Right atrium auricular region (tissue), 2 donors: ENCODE measurements at places on chromosomes 3 and 15.

DNA sequence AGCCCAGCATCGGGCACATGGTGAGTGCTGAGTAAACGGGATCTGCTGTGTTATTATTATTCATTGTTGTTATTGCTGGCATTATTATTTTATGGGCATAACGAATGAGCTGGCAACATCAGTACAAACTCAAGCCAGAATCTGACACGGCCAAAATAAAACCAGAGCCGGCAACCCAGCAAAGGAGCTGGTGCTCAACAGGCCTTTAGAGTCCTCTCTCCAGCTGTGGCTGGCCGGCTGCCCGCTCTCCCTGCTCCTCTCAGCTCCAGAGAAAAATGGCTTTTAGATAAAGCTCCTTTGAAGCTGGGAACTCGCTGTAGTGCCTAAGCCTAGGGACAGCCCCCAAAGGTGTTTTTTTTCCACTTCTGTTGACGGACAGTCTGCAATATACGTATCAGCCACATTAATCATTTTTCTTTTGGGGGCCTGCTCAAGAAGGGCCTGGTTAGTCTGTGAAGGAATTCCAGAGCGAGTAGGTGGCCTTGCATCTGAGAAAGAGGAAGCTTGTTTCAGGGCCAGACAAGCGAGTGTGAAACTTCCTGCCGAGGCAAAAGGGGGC lies 193.9 kb upstream of the UBE2E1 start:
- DNase-seq, result no peak

GRCh38 chr3:156902916-156903315 lies 76.8 kb downstream of the LEKR1 start:
- DNase-seq, result no peak

GRCh38 chr15:59443341-59444072 lies 5.5 kb downstream of the FAM81A start:
- DNase-seq, result no peak

DNA sequence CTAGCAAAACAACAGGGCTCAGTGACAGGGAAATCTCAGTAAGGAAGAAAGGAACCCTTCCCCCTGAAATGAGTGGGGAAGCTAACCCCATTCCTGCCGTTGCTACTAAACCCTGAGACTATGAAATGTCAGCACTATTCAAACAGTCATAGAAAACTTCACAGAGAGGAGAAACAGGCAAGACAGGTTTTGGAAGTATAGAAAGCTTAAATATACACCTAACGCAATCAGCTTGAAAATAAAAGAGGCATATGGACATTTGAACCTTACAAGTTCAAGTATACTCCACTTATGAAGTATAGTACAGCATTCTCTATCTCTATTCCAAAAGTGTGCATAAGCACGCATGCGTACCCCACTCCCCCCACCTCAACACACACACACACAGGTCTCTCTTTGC lies 17.6 kb upstream of the FRMD4B start:
- DNase-seq, result no peak

- peak; percentile 1 for DNase-seq
Observed at GRCh38 chr3:125431391-125431790, 56.3 kb upstream of the ZNF148 start.

- DNase-seq, result no peak
Observed at GRCh38 chr3:137343283-137343682, 385.5 kb downstream of the IL20RB start.

- DNase-seq, result no peak
Observed at GRCh38 chr3:53192608-53193007, 31.6 kb downstream of the PRKCD start.

DNA sequence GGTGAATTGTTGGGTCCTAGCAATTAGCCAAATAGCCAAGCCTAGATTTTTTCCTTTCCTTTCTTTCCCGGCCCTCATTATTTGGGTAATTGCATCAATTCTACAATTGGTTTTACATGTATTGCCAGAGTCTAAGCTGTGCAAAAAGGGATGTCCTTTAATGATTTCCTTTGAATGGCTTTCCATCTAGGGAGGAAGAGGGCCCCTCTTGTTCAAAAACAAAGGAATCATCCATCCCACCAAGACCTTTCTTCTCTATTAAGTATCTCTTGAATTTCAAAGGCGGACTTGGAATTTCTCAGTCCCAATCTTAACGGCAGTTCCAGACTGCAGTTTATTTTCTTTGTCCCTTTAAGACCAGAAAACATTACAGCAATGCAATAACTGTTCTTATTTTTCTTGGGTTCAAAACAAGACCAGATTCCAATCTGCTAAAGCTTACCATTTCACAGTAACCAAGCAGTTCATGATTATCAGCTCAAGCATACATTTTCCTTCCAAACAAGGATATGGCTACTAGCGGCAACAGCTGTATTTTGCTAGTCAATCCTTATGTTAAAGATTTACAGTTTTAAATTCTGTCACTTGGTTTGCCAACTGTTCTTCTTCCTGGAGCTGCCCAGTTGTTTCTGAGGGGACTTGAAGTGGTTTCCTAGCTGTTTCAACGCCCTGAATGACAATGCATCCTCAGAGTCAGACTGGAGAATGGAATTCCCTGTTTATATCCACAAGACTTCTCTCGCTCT lies 91.4 kb upstream of the LRIG1 start:
- DNase-seq, result no peak

DNA sequence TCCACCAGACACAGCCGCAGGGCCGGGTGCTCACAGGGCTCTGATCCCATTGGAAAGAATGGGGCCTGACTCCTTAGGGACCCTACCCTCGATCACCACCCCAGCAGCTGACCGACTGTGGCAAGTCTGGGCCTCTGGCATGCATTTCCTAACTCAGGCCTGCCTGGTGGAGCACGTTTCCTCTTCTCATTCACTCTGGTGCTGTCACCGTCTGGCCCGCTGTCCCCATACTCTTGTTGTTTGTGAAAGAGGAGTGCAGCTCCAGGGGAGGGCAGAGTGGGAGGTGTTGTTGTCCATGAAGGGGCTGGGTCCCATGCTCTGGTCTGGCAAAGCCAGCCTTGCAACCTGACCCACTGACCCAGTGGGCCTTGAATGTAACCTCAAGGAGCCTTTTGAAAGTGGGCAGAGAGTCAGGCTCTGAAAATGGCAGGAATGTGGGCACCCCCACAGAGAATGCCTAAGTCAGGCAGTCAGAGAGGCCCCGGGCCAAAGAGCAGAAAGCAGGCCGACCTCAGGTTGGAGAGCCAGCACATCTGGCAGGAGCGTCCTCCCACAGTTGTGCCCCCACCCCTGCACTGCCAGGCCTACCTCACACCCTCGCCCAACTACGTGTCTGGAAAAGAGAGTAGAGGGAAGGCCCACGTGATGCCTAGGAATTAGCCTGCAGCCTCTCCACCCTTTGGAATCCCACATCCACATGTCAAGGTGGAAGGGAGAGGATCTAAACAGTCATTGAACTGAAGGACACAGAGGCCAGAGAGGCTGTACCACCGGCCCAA lies 10.9 kb downstream of the SEMA7A start:
- DNase-seq, result no peak

GRCh38 chr3:47440131-47440530 lies 35.6 kb downstream of the SCAP start:
- DNase-seq, result no peak

GRCh38 chr3:56421205-56421604 lies 47.1 kb downstream of the ERC2 start:
- no peak for DNase-seq

GRCh38 chr3:184497804-184498203 lies 63.8 kb upstream of the EPHB3 start:
- no peak for DNase-seq

DNA sequence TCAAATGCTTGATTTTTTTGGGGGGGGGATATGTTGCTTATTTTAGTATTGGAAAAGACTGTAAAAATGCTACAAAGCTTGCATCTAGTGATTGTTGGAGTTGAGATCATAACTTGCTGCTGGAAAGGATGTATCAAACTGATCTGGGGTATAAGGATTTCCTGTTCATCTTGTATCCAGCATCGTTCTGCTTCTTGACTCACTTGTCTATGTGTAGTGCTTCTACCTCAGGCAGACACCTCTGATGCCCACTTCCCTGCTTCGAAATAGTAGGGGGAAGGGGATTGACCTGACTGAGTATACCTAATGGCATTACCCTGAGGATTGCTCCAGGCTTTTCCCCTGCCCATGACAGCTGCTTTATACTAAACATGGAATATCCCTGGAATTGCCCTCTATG lies 42.7 kb downstream of the STT3B start:
- no peak for DNase-seq

- DNase-seq, result no peak
Observed at GRCh38 chr15:48089702-48090101, 31.1 kb upstream of the SLC24A5 start.

GRCh38 chr3:30258426-30259392 lies 347.7 kb upstream of the TGFBR2 start:
- DNase-seq, result no peak

DNA sequence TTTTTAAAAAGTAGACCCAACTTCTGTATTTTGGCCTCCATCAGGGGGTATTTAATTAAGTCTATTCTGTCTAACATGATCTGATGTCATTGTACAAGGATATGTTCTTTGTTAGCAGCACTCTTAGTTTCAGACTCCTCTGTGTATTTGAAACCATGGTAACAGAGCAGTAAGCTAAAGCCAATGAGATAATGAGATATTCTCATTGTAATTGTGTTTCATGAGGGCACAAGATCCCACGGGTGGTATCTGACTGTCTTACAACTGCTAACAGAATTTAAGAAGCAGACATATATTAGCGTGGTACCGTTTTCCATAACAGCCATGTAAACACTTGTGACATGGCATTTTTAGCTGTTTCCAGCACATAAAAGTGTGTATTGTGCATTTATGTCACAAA lies 251.2 kb upstream of the VEPH1 start:
- no peak for DNase-seq

DNA sequence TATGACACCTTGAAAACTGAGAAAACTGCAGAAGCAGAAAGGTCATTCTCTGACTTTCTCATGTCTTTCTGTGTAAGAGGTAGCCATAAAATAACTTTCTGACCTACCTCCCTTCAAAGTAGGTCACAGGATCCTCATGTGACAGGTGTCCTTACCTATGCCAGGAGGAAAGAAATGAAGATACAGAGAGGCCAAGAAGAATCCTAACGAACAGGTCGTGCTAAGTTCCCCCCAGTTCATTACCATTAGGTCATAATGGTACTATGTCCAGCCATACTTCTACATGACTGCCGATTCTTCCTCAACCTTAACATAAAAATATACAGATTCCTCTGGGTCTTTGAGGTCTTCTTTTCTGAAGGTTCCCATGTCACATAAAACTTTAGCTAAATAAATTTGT lies 118.6 kb downstream of the FOXB1 start:
- no peak for DNase-seq
